Caudate nucleus (tissue), 63 donors: ENCODE measurements at places on chromosomes 7 and 10.

- no peak for DNase-seq
Measured at GRCh38 chr7:22729180-22729825, 2.3 kb downstream of the IL6 start.

GRCh38 chr10:117373823-117374505 is 1.3 kb downstream of the PDZD8 start:
- DNase-seq: peak; percentile 12

- DNase-seq: no peak
Measured at GRCh38 chr7:41466760-41467384, 236.0 kb downstream of the INHBA start.

GRCh38 chr7:1951159-1951536 is 281.1 kb downstream of the ELFN1 start:
- no peak for DNase-seq

DNA sequence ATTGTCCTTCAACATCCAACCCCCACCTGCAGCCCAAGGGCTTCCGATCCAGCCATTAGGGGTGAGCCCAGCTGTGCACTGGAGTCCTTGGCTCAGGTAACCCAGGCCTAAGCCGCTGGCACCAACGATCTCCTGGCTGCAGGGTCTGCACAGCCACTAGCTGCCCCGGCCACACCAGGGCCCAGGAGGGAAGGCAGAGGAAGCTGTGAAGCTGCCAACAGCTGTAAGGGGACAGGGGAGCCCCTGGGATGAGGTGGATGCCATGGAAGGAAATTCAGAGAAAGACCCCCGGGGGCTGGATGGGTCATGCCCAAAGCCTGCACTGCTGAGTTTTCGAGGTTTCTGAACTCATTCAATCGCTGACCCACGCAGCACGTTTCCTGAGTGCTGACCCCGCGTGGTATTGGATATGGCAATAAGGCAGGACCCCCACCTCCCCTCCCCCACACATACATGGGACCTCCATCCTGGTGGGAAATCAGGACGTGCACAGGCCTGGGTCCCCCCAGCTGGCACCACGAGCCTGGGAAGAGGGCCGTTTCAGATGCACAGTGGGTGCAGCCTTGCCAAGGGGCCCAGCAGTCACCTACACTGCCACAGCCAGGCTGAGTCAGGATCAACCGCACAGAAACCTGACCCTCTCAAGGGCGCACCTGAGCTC is 170.3 kb downstream of the DIP2C start:
- no peak for DNase-seq

DNA sequence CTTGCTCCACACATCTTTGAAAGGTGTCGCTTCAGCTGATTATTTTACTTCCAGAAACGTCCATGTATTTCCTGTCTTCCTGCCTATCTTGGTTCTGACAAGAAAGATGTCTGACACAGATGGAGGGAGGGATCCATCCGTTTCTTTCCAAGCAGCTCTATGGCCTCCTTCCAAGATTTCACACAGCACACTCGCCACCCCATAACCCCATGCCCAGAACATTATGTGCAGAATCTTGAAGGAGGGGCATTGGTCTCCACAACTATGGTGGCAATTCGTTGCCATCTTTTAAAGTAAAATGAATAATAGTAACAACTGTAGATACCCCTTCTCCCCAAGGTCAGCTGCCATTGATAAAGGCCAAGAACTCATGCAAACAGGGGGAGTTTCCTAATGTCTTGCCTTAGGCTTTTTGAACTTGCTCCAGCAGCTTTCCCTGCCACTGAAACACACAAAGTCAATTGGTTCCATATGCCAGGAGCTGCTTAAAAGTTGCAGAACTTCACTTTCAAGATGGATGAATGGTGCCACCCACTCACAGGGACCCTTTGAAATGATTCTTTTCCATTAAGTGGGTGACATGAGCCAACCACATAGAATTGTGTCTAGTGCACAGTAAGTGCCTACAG is 60.0 kb downstream of the VSTM4 start:
- DNase-seq: no peak

DNA sequence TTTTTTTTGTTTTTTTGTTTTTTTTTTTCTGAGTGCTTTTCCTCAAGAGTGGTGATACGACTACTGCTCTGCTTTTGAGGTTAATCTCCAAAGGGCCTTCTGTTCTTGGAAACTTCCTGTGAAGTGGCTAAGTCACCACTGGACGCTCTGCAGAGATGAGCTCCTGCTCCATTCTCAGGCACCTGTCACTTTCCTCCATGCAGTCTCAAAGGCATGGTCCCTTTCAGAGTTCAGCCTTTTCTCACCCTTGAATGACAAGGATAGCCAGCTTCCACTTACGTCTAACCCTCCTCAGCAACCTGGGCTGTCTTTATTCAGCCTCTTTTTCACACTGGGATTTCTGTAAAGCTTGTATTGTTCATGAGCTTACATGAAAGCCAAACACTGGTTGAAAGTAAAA is 65.8 kb downstream of the BMPER start:
- DNase-seq: no peak

DNA sequence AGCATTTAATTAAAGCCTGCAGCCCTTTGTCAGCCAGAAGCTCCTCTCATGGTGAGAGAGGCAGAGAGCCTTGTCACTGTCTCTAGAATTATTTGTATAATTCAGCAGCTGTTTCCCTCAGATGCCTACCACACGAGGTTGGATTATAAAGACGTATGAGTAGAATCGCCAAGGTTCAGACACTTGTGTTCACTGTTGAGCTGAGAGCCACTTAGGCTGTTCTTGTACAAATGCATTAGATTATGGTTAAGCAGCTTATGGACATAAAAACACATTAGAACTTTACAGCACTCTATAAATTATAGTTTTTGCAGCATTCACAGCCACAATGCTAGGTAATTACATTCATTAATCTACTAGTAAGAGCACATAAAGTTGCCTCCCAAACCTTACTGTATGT is 282.6 kb downstream of the AUTS2 start:
- DNase-seq: no peak

GRCh38 chr7:108455998-108456677 is at the start of gene NRCAM:
Gene NRCAM, minus strand, starts transcription at chr7:108456436. Its CDS starts 216,372 bp downstream, at chr7:108240064.
- DNase-seq: peak; percentile 73
